ENCODE measurements at places on chromosomes 6 and 20.

- no peak for DNase-seq
Observed at GRCh38 chr20:17871181-17871580, 97.4 kb downstream of the SNX5 start.

- no peak for DNase-seq
Observed at GRCh38 chr20:1403624-1404023, 10.8 kb upstream of the FKBP1A start.

DNA sequence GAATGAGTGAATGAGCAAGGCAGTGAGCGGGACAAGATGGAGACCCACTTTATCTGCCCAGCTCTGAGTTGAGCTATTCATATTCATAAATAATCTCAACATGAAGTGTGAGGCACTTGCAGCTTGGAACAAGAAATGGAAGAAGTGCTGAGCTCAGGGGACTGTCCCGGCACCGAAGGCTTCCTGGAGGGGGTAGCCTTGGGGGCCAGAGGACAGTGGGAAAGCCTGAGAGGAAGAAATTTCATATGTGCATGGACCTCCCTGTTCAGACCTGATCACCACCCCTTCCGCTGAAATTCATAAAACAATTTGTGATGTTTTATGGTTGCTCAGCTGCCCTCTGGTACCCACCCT, 103.2 kb downstream of the TOX2 start:
- no peak for DNase-seq

DNA sequence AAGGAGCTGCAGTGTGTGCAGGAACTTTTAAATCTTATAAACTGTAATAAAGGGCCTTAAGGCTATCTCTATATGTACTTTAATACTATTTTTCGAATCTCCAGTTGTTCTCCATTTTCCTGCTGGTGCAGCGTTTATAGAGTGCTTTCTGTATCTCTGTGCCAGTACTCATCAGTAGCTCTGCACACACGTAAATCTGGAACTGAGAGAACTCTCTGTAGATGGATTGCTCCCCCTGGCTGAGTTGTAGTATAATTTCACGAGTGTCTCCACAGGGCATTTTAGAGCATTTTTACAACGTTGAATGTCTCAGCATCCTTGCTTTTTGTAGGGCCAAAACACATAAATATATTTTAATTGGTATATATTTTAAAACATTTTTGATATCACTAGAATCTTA, 256.5 kb downstream of the TRDN start:
- no peak for DNase-seq

- no peak for DNase-seq
Observed at GRCh38 chr20:51165131-51165530, 142.2 kb upstream of the KCNG1 start.

- DNase-seq = no peak
Observed at GRCh38 chr6:46191961-46192360, 21.2 kb upstream of the ENPP5 start.

DNA sequence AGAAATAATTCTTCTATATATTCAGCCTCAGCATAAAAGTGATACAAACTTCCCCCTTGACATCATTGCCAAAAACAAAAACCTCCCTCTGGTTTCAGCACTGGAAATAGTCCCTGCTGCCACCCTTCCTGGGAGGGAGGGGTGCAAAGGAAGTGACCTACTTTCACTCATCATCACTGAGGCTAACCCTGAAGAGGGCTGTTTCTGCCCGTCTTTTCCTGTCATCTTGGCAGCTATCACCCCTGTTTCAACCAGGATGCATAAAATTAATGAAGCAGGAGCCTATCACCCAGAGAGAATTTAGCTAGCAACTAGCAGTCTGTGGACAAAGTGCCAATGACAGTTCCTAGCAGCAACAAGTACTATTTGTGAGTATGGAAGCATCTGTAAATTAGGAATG, 397.8 kb downstream of the LAMA2 start:
- DNase-seq = peak; percentile 17

DNA sequence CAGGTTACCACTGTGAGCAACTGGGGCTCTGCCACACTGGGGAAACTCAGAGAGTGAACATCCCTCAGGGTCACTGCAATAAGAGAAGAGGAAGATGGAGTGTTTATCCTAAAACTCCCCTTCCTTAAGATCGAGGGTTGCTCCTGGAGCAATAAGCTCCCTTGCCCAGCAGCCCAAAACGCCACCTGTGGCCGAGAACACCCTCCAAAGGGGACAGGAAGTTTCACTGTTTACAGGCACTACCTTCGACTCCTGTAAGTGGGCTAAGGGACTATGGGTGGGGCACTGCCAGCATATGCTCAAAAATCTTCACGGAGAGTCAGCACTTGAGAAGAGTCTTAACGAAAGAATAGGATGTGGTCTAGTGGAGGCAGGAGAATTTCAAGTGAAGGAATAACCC, 132.5 kb downstream of the FAXC start:
- no peak for DNase-seq

- DNase-seq = no peak
Observed at GRCh38 chr6:170158296-170159021, 132.4 kb downstream of the DLL1 start.

- DNase-seq = no peak
Observed at GRCh38 chr6:159112714-159113113, 56.5 kb upstream of the FNDC1 start.

DNA sequence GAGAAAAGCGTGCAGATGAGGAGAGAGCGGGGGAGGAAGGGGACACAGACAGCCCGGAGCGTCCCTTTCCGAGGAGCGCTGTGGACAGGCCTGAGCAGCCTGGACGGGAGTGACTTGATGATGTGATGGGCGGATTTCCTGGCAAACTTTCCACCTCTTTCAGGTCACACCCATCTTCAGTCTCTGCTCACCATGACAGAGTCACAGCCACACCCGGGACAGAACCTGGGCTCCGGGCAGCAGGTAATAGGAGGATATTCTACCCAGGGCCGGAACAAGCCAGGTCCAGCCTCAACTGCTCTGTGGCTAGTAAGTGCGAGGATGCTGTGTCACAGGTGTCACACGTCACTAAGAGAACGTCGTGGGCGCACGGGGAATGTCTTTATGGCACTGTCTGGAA, 84.3 kb downstream of the THBS2 start:
- no peak for DNase-seq

- DNase-seq = no peak
Observed at GRCh38 chr6:130065609-130066156, 47.3 kb downstream of the L3MBTL3 start.

GRCh38 chr6:99575544-99576227, 7.2 kb upstream of the CCNC start:
- DNase-seq = no peak

DNA sequence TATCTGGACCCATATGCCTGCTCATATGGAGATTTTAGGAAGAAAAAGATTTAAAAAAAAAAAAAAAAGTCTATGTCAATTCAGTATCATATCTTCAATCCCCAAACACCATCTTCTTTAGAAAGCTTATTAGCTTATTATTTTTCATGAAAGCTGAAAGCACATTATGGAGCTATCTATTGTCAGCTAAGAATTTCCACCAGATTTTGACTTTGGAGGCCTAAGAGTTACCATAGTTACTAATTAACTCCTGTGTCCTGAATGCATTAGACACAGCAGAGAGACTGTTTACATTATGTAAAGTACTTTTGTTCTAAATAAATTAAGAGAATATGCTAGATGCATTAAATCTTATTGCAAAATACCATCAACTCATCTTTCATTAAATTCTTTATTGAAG, 255.5 kb upstream of the NRSN1 start:
- DNase-seq = no peak

GRCh38 chr6:10136636-10137035, 278.2 kb downstream of the TFAP2A start:
- no peak for DNase-seq

DNA sequence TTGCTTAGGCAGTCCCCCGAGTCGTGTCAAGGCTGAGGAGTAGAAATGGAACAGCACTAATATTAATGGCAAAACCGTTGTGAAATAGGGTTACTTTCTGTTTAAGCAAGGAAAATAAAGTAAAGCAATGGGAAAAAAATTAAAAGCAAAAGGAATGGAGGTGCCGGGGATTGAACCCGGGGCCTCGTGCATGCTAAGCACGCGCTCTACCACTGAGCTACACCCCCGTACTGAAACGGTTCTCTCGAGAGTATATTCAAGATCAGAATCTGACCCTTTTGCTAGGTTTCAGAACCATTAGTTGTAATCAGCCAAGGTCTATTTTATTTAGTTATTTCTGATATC, 85.5 kb downstream of the TRIM27 start:
- peak; percentile 63 for DNase-seq

DNA sequence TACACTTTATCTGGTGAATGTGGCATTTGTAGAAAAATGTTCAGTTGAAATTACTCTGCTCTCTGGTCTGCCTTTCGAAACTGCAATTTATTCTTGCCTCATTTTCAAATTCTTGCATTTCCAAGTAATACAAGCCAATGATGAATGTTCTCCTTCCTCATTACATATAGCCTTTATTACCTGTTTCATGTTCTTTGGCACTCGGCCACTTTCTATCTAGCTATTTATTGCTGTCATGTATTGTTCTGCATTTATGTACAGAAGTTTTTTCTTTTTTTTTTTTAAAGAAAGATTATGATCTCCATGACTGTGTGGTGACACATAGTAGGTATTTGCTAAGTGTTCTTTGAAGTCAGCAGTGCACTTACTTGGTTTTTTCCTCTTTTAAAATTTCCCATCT, 261.4 kb downstream of the ZFAND3 start:
- no peak for DNase-seq

DNA sequence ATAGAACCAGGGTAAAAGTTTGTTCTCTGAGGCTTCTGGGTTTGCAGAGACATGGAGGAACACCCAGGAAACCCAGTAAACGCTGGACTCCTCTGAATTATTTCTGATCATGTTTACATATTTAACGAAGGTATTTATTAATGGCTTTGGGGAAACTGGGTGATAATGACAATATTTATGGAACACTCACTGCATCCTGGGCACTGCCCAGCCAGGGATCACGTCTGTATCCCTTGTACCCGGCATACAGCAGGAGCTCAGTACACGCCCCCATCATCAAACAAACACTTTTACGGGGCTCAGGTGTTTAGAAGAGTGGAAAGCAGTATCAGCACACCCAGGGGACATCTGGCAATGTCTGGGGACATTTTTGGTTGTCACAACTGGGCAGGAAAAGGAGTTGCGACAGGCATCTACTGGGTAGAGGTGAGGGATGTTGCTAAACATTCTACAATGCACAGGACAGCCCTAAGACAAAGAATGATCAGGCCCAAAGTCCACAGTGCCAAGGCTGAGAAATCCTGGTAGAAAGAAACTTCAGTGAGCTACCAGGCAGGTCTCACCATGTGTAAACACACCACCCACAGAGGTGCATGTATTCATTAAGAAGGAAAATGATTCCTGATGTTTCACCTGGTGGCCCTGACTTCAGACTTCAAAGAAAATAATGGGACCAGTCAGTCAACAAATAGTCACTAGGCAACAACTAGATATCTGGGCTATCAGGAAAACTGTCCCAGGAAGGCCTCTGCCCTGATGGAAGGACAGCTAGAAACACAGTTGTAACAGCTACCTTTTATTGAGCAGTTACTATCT, 35.3 kb downstream of the ZMYND8 start:
- DNase-seq = no peak

DNA sequence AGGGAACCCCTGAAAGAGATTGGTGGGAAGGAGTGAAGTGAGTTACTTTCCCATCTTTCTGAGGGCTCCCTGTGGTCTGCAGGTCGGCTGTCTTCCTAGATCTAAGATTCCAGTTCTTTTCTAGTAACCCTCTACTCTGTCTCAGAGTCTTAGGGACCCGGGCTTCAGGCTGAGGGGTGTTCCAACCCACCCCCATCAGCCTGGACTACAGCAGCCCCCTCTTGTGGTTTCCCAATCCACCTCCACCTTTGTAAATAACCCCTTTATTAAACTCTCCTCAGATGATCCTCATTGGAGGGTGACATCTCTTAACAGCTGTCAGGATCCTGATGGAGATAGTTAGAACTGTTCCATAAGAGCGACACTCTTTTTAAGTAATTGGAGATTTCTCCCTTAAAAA, 300.4 kb downstream of the LRFN2 start:
- DNase-seq = no peak

DNA sequence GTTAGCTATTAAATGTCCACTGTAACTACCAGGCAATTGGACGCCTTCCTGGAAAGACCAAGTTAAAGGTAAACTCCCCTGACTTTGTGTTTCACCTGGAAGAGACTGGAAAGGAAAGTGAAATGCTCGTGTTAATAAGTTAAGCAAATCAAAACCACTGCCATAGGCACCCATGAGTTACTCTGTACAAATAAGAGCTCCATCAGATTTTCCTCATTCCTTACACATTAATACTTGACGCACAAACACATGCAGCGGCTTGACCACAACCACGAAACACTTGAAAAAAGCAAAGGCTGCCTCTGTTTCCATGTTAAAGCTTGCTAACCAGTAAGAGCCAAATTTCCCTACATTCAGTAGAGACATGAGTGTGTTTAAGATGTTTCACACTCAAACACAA, 19.8 kb downstream of the GCM1 start:
- no peak for DNase-seq

- no peak for DNase-seq
Observed at GRCh38 chr6:118764766-118765165, 113.4 kb upstream of the CEP85L start.

DNA sequence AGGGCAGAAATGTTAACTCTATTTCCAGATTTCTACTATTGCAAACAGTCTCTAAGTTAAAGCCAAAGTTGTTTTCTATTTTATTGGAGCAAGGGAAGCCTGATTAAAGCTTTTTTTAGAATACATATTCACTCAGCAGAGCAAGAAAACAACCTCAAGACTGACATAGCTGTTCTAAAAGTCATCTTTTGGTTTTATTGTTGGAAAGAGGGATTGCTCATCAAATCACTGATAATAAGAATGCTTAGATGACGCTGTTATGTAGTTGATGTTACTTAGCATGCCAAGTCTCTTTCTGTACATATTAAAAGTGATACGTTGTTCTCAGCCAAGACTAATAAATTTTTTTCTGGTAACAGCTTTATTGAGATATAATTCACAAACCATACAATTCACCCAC, 172.6 kb upstream of the LAMA2 start:
- no peak for DNase-seq

DNA sequence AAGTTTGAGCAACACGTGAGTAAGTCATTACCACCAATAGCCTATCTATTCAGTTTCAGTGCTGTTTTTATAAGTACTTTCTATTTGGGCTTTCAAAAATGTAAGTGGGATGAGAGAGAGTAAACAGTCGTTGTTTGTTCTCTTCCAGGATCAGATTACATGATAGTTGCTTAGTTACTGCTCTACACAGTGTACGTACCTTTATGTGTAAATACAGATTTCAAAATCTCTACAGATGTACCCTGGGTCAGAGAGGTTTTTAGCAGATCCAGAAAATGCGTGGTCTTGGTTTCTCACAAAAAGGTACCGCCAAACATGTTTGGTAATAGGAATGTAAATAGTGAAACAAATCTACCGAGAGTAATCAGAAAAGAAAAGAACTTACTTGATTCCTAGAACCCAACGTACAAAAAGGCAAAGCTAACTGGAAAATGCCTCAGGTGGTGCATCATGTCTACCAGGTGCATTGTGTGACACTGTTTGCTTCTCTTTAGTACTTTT, 421.1 kb downstream of the BCKDHB start:
- no peak for DNase-seq

DNA sequence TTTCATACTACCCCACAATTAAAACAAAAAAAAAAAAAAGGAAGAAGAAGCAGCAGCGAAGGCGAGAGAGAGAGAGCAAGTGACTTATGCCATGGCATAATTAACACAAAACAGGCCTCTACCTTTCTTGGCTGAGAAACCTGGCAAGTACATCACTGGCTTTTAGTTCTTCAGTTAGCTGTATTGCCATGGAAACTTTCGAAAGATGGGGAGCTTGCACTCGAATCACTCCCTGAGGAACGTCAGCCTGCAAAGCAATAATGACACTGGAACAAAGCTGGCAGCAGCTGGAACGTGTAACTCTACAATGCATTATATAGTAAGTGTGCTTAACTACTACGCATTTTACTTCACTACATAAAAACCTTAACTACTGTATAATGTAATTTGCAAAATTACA, 126.1 kb downstream of the ARHGAP18 start:
- no peak for DNase-seq
